CD4-positive, alpha-beta memory T cell (primary cell): ENCODE measurements at places on chromosomes 12 and 14. TPM values are rescaled to one million over a fixed set of nuclear protein-coding genes. Genes with fewer than 3 reads are reported as not detected.

DNA sequence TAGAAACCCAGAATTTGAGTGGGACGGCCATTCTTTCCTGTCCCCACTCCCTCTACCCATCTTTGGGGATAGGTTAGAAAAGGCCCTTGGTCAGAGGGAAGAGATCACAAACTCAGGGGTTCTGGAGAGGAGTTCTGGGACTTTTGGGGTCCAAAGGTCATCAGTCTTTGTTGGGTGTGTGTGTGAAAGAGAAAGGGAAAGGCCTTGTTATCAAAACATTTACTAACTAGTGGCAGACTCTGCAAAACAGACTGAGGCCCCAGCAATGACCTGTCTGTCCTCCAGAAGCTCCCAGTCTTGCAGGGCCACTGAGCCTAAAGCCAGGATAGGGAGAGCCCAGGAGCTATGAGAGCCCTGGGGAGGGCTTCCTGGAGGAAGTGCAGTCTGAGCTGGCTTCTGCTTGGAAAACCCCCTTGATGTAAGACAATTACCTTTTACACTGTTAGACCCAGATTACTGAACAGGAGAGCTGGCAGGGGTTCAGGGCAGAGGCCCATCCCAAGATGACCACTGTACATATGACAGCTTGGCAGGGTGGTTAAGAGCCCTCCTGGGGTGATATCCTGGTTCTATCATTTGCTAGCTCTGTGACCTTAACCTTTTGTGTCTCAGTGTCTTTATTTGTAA lies 429.1 kb upstream of the CCDC196 start:
- H3K4me1 ChIP-seq: no peaks in the 10 kb centered on the region
- H3K27ac ChIP-seq: no peak overlapping the region
- no peaks in the 10 kb centered on the region for H3K27me3 ChIP-seq
- DNase-seq: no peak
- H3K4me3 ChIP-seq: no peak overlapping the region

DNA sequence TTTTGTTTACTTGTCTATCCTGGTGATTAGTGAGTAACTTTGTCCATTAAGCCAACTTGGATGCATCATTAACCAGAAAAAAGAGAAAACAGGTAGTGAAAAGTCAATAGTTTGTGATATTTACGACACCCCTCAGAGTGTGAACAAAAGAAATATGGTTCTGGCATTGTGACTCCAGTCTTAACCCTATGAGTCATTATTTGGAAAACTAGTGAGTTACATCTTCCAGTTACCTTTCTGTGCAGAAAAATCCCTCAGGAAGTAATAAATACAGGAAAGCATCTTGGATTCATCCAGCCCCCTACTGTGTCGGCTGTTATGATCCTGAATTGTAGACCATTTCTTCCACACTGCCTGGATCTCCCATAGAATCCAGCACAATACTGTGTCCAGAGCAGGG lies 379.1 kb downstream of the GALC start:
- H3K27me3 ChIP-seq: no peaks in the 10 kb centered on the region
- H3K4me3 ChIP-seq: no peak overlapping the region
- no peaks in the 10 kb centered on the region for H3K4me1 ChIP-seq
- no peaks in the 10 kb centered on the region for H3K36me3 ChIP-seq
- H3K27ac ChIP-seq: no peak overlapping the region

DNA sequence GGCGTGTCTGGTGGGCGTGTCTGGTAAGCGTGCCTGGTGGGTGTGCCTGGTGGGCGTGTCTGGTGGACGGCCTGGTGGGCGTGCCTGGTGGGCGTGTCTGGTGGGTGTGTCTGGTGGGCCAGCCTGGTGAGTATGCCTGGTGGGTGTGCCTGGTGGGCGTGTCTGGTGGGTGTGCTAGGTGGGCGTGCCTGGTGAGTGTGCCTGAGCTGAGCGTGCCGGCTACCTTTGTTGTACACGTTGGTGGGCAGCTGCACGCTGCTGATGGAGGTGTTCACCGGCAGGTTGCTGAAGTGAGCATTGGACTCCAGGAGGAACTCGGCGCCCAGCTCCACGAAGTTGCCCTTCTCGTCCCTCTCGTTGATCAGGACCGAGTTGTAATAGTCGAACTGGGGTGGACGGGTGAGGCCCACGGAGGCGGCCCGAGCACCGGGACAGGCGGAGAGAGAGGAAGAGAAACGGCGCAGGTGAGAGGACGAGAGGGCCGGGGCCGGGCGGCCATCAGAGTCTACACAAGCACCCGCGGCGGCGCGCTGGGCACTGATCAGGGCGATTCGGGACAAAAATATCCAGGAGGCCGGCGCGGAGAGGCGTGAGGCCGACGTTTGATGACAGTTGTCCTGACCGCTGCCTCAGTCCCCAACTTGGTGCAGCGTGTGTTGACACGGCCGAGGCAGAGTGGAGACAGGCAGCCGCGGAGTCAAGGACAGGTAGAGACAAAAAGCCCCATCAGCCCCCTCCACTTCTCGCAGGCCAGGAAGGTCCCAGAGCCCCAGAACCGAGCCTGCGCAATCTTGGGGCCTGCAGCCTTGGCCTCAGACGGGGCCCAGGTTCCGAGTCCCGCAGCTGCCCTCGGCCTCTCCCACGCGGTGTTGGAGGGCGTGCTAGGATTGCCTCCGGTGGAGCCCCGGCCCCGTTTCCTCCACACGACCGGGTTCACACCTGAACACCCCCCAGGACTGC lies 10.5 kb downstream of the CACNA2D4 start:
- H3K27ac ChIP-seq: no peak overlapping the region
- no peaks in the 10 kb centered on the region for H3K36me3 ChIP-seq
- no peak overlapping the region for H3K4me3 ChIP-seq
- H3K27me3 ChIP-seq: no peaks in the 10 kb centered on the region

- no peaks in the 10 kb centered on the region for H3K4me1 ChIP-seq
- H3K27ac ChIP-seq: no peak overlapping the region
- DNase-seq: no peak
- no peak overlapping the region for H3K4me3 ChIP-seq
- H3K36me3 ChIP-seq: no peaks in the 10 kb centered on the region
These were observed 12.8 kb upstream of the ATP2B1 start for GRCh38 chr12:89721291-89721987.

DNA sequence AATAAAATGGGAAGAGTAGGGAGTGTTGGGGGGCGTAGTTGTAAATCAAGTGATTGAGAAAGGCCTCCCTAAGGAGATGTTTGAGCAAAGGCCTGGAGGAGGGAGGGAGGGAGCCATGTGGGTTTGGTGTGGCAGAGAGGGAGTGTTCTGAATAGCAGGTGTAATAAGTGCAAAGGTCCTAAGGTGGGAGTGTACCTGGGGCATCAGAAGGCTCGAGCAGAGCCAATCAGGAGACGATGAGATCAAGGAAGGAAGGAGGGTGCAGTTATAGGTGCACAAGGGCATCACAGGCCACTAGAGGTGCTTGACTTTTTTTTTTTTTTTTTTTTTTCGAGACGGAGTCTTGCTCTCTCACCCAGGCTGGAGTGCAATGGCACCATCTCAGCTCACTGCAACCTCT lies 77.9 kb upstream of the PLXNC1 start:
- no peaks in the 10 kb centered on the region for H3K27me3 ChIP-seq
- H3K27ac ChIP-seq: no peak overlapping the region

GRCh38 chr12:50187084-50187900 lies 20.1 kb upstream of the CERS5 start:
- H3K27ac ChIP-seq: no peak overlapping the region
- no peak for DNase-seq
- no peaks in the 10 kb centered on the region for H3K27me3 ChIP-seq
- H3K4me3 ChIP-seq: no peak overlapping the region
- H3K36me3 ChIP-seq: no peaks in the 10 kb centered on the region
- peaks cover 38% of the 10 kb centered on the region for H3K4me1 ChIP-seq

GRCh38 chr12:106090591-106091445 lies 47.9 kb downstream of the NUAK1 start:
- no peaks in the 10 kb centered on the region for H3K27me3 ChIP-seq
- no peaks in the 10 kb centered on the region for H3K36me3 ChIP-seq
- no peaks in the 10 kb centered on the region for H3K4me1 ChIP-seq

DNA sequence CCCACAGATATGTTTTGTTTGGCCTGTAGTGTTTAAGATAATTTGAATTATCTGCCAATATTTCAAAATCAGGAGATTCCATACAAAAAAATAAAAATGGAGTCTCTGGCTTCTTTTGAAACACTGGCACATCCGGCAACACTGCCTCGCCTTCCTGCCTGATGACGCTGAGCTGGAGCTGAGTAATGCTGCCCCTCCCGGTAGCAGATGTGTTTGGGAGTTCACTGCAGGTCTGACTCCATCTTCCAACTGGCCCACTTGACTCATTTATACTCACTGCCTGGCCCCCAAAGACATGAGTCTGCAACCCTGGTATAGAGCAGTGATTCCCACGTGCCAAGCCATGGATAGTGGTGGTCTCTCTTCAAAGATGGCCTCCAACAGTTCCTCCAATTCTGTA lies 7.4 kb downstream of the CIT start:
- no peaks in the 10 kb centered on the region for H3K4me1 ChIP-seq
- H3K36me3 ChIP-seq: no peaks in the 10 kb centered on the region
- H3K4me3 ChIP-seq: no peak overlapping the region
- no peak for DNase-seq
- no peak overlapping the region for H3K27ac ChIP-seq

GRCh38 chr14:73392329-73393257 lies 65.8 kb downstream of the NUMB start:
- H3K4me1 ChIP-seq: no peaks in the 10 kb centered on the region
- no peak overlapping the region for H3K27ac ChIP-seq
- H3K27me3 ChIP-seq: no peaks in the 10 kb centered on the region
- no peak for DNase-seq
- no peaks in the 10 kb centered on the region for H3K36me3 ChIP-seq
- H3K4me3 ChIP-seq: no peak overlapping the region

DNA sequence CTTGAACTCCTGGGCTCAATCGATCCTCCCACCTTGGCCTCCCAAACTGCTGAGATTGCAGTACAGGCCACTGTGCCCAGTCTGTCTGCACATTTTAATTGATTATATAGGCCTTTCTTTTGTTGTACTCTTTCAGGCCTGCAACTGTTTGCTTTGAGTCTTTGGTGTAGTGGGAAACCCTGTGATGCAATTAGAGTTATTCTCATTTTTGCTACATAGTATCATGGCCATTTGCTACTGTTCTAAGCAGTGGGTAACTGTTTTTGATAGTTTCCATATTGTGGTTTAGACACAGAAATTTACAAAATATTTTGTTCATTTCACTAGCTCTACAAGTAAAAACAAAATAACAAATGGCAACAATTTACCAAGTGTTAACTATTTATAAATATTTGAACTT lies 6.3 kb upstream of the TUBA1B start:
- no peak for DNase-seq
- H3K36me3 ChIP-seq: no peaks in the 10 kb centered on the region
- peaks cover 6% of the 10 kb centered on the region for H3K4me1 ChIP-seq
- H3K27ac ChIP-seq: no peak overlapping the region
- no peak overlapping the region for H3K4me3 ChIP-seq
- no peaks in the 10 kb centered on the region for H3K27me3 ChIP-seq

DNA sequence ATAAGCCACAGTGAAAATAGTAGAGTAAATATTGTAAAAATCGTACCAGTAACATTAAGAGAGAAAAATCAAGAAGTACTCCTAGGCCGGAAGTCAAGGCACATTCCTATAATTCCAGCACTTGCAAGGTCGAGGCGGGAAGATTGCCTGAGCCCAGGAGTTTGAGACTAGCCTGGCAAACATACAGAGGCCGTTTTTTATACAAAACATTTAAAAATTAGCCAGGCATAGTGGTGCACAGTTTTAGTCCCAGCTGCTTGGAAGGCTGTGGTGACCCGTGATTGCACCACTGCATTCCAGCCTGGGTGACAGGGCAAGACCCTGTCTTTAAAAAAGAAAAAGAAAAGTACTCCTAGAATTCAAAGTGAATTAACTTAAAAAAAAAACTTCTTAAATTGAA lies 341.8 kb downstream of the C12orf50 start:
- H3K27me3 ChIP-seq: no peaks in the 10 kb centered on the region
- no peaks in the 10 kb centered on the region for H3K4me1 ChIP-seq
- H3K36me3 ChIP-seq: no peaks in the 10 kb centered on the region
- no peak overlapping the region for H3K27ac ChIP-seq

DNA sequence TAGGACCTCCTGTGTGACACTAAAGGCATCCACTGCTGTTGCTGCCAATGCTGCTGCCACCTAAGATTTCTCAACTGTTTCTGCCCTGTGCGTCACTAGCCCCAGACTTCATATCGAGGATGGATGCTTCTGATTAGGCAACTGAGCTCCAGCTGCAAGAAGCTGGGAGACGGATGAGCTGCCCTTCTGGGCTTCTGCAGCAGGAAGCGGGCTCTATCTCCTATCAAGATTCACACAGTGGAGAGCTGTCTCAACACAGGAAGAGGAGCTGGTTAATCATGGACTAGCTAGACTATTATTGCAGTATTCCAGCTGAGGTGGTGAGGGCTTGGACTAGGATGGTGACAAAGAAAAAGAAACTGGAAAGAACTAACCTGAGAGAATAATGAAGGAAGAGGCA lies 59.2 kb upstream of the PELI2 start:
- DNase-seq: no peak
- no peaks in the 10 kb centered on the region for H3K36me3 ChIP-seq
- no peaks in the 10 kb centered on the region for H3K27me3 ChIP-seq
- H3K4me3 ChIP-seq: no peak overlapping the region
- no peaks in the 10 kb centered on the region for H3K4me1 ChIP-seq

- H3K36me3 ChIP-seq: no peaks in the 10 kb centered on the region
- no peaks in the 10 kb centered on the region for H3K27me3 ChIP-seq
- H3K4me3 ChIP-seq: no peak overlapping the region
- no peak for DNase-seq
These were observed 764.3 kb downstream of the SLC6A15 start for GRCh38 chr12:84148335-84148734.

- H3K27me3 ChIP-seq: no peaks in the 10 kb centered on the region
- no peak for DNase-seq
- H3K4me1 ChIP-seq: no peaks in the 10 kb centered on the region
- H3K27ac ChIP-seq: no peak overlapping the region
These were observed 1.7 kb downstream of the PDE3A start for GRCh38 chr12:20370014-20370386.

DNA sequence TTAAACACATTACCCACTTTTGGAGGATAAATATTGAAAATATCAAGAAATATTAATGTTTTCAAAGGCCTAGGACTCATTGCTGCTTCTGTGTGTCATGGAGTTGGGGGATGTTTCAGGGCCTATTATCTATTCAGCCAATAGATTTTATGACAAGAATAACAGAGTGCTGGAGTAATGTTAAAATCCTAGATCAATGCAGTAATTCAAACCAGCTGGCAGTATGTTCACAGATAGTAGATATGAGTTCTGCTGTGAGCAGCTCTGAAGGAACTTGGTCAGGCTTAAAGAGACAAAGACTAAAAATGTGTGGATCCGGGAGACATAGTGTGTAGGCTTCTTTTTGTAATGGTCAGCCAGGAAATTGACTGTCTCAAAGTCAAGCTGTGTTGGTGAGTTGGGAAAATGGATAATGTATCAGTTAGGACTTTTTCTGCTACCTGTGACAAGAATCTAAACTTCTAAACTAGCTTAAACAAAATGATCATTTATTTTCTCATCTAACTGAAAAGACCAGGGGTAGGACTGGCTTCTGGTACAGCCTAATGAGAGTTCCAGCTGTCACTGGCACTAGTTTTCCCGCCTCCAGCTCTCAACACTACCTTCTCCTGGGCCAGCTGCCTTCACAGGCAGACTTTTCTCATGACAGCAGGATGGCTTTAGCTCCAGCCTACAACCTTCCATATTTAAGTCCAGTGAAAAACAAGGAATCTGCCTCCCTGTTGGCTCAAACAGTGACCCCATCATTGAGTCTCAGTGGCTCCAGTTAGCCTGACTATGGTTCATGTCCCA lies 16.3 kb upstream of the POLR3B start:
- H3K36me3 ChIP-seq: peaks cover 43% of the 10 kb centered on the region
- H3K4me1 ChIP-seq: no peaks in the 10 kb centered on the region
- H3K27ac ChIP-seq: no peak overlapping the region
- no peaks in the 10 kb centered on the region for H3K27me3 ChIP-seq

The MMP19 gene
- 1.3 TPM for total RNA-seq

The ANG gene
- total RNA-seq: 1.3 TPM

The TAS2R13 gene
- 0.86 TPM for total RNA-seq

The B4GALNT1 gene
- total RNA-seq: not detected

The CHGA gene
- not detected for total RNA-seq

The SERPINA12 gene
- not detected for total RNA-seq
